Breast epithelium (tissue), 4 donors: ENCODE measurements at places on chromosomes 6 and 20.

- no peak for DNase-seq
These were observed 148.7 kb upstream of the TCF21 start for GRCh38 chr6:133740218-133740617.

GRCh38 chr6:139278190-139278589 is 13.6 kb downstream of the TXLNB start:
- DNase-seq, result no peak

- DNase-seq, result no peak
These were observed 87.2 kb downstream of the CD40 start for GRCh38 chr20:46205349-46205748.

DNA sequence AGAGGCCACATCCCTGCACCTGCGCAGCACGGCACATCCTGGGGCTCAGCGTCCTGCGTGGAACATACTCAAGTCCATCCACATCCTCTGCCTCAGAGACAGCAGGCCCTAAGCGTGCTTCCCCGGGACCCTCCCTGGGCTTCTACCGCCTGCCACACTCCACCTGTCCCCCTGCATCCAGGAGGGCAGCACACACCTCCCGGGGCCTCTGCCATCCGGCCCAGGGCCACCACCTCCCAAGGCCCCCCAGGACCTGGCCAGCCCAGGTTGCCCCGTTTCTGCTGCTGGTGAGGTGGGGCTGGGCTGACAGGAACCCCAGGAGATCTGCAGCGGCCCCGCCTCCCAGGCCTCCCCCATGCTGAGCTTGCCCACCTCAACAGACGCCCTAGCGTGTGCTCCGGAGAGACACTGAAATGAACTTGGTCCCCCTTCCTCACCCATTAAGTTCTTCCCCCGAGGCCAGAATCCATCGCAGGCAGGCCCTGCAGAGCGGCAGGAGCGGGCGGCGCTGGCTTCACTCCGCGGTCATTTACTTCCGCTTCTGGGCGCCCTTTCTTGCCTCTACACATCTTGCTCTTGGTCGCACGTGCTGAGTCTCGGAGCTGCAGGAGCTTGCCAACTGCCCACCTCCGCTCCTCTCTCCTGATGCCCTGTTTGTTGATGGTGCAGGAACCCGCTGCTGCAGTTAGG is 235.3 kb downstream of the TAF4 start:
- DNase-seq, result no peak

DNA sequence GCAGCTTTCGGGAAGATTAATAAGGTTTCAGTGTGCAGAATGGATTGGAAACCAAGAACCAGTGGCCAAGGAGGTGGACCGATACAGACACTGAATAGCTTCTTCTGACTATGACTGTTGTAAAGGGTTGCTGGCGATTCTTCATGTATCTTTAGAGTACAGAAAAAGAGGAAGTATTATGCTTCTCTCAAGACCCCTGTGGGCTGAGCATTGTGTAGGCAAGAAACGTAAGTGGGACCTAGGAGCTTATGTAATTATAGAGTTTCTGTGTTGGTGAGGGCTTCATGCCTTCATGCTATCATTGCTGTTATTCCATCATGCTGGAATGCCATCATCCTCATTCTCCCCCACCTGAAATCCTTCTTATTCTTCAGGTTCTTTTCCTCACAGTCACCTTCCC is 105.4 kb upstream of the AKIRIN2 start:
- no peak for DNase-seq

- no peak for DNase-seq
These were observed 29.1 kb upstream of the FOXC1 start for GRCh38 chr6:1580585-1580984.

GRCh38 chr20:3705491-3705969 is 6.9 kb downstream of the SIGLEC1 start:
- no peak for DNase-seq

- no peak for DNase-seq
These were observed 288.0 kb upstream of the PLCB4 start for GRCh38 chr20:8780915-8781314.

GRCh38 chr6:142693441-142693840 is 251.5 kb downstream of the HIVEP2 start:
- no peak for DNase-seq

- no peak for DNase-seq
These were observed 649.2 kb upstream of the FLRT3 start for GRCh38 chr20:14986656-14987055.

DNA sequence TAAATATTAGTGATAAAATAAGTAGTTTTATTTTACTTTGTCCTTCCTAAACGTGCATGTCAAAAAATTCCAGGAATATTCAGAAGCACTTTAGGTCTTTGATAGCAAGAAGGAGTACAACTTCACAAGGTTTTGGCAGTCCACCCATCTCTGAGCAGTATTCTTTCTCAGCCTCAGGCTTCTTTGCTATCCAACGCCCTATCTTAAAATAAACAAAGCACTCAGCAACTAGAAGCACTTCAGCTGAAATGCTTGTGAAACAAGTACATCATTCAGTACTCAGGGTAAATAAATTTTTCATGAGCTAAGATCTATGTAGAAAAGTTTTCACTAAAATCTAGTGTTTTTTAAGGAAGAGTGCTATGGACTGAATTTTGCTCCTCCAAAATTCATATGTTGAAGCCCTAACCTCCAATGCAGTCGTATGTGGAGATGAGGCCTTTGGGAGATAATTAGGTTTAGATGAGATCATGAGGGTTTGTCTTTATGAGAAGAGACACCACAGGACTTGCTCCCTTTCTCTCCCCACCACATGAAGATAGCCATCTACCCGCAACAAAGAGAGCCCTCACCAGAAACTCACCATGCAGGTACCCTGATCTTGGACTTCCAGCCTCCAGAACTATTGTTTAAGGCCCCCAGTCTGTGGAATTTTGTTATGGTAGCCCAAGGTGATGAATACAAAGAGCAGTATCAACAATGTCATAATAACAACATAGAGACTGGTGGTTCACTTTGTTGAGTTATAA is 539.1 kb downstream of the TFAP2A start:
- no peak for DNase-seq

DNA sequence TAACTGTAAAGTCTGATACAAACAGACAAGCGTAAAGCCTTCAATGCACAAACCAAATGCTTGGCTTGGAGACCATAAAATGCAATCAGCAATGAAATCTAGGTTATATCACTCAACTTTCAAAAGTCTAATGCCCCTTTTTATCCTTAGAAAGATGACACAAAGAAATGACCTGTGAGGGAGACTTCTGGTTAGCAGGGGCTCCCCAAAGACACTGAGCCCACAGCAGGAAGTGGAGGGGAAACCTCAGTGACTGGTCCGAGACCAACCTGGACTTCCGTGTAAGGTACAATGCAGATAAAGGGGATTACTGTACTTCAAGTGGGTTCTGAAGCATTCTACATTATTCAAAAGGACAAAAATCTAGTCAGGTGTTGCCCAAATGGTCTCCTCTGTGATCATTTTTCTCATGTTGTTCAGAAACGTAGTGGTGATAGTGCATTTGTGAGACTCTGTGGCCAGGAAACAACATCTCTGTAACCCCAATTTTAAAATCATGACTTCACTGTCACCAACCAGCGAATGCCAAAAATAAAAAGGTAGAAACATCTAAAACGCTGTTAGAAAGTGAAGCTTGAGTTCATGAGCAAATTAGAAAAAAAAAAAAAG is 88.2 kb downstream of the HIVEP2 start:
- DNase-seq, result no peak

GRCh38 chr20:7798176-7798575 is 142.1 kb downstream of the HAO1 start:
- no peak for DNase-seq

GRCh38 chr6:47679322-47679906 is 19.0 kb upstream of the ADGRF4 start:
- DNase-seq, result no peak

DNA sequence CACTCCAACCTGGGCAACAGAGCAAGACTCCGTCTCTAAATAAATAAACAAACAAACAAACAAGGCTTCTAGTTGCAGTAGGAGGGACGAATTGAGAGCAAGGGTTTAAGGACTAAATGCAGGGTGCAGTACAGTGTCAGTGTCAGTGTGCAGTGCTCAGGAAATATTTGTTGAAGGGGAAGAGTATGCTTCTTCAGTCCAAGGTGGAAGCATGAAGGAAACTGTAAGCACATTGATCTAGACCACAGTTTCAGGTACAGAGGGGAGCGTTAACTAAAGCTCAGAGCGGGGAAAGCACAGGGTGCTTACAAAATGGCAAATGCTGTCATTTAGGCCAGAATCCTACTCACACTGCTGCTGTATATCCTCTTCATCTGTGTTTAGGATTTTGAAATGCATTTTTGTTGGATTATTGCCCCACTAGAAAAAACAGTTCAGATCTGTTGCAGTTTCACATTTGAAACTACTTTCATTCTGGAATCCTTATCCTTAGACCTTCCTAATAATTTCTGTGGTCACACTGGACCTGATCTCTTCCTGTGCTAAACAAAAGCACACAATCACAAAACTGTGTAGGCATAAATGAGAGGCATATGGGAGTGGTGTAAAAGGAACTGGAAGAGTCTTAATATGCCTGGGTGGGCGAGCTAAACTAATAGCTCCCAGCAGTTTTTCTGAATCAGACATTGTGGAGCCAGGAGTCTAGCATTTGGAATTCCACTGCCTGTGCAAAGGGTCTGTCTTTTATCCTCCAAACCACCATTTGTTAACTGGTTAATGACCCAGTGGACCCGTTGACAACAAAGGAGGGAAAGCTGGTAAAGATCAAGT is 41.4 kb downstream of the CBFA2T2 start:
- no peak for DNase-seq

GRCh38 chr6:33477864-33478263 is 23.5 kb downstream of the ZBTB9 start:
- DNase-seq, result no peak

GRCh38 chr6:29792123-29793035 is 35.2 kb upstream of the HLA-G start:
- peak; percentile 53 for DNase-seq

DNA sequence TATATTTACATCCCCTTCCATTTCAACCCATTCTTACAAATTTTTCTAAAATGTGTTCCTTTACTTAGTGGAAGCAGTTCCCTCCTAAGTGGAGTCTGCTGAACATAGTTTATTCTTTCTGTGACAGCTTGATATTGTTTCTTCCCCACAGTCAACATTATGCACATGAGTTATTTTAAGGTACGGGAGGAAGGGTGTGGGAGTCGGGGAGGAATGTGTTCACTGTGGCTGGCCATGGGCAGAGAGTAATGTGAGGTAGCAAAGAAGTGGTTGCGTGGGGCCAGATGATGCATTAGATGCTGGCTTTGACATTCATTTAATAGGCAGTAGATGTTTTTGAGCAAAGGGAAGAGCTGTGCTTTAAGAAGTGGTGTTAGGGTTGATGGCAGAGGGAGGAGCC is 98.5 kb downstream of the ARMC2 start:
- DNase-seq, result no peak

GRCh38 chr6:7267071-7267465 is 45.9 kb downstream of the SSR1 start:
- no peak for DNase-seq

DNA sequence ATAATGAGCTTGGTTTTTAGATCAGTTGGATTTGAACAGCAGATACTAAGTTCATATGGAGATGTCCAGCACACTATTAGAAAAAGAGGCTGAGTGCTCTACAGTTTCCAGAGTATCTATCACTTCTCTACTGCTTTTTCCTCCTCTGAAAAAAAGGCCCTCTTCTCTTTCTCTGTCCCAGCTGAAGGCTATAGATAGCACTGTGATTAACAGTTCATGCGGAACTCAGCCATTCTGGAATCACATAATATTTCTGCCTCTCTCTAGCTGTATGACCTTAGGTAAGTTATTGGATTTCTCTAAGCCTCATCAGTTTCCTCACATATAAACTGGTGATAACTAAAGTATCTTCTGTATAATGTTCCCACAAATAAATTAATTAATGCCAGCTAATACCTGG is 184.1 kb downstream of the UBE3D start:
- DNase-seq, result no peak

GRCh38 chr6:125315548-125315947 is 13.8 kb upstream of the HDDC2 start:
- no peak for DNase-seq

GRCh38 chr6:43970068-43970912 is 157.0 kb downstream of the MRPL14 start:
- peak; percentile 3 for DNase-seq

- DNase-seq, result no peak
These were observed 155.9 kb downstream of the QRSL1 start for GRCh38 chr6:106785298-106785697.

- DNase-seq, result no peak
These were observed 111.2 kb upstream of the SLC35B3 start for GRCh38 chr6:8546496-8546895.

GRCh38 chr6:75526502-75527127 is 33.0 kb upstream of the FILIP1 start:
- no peak for DNase-seq

GRCh38 chr6:162258647-162259046 is 468.9 kb downstream of the PRKN start:
- no peak for DNase-seq

DNA sequence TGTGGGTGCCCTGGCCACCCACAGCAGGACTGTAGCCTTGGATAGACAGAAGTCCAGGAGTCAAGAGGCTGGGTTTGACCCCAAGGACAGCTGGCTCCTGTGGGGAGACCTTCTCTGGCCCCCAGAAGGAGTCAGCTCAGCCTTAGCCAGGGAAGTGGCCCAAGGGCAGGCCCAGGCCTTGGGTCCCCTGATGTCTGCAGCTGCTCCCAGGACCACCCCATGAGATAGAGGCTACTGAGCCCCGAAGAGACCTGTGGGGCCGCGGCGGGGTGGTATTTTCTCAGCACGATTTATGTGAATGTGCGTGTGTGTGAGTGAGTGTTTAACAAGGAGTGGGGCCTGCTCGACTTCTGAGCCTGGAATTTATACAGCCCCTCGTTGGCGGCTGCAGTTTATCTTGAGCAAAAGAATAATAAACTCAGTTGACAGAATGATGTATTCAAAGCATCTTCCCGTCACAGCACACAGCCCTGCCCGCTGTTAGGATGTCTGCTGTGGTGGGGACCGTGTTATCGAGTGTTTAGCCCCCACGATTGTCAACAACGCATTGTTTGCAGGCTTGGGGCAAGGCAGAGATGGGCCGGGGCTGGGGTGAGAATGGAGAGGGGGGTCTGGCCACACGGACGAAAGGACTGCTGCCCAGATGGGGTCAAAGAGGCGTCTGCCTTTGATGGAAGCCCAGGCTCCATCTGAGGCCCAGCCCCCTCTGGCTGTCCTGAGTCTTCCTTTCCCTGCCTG is 163.3 kb downstream of the VEGFA start:
- no peak for DNase-seq

DNA sequence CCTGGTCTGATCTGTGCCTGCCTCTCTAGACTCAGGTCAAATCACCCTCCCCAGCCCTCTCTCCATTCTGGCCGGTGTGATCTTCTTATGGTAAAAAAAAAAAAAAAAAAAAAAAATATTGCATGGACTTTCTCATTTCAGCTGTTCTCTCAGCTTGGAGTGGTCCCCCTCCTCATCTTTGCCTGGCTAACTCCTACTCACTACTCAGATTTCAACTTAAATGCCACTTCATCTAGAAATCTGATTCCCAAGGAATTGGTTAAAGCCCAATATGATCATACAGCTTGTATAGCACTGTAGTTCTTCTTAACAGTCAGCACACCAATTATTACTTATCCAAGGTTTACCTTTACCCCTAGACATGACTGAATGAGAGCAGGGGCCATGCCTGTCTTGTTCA is 105.9 kb upstream of the CARMIL1 start:
- DNase-seq, result no peak

GRCh38 chr6:34950849-34951248 is 61.8 kb downstream of the ANKS1A start:
- DNase-seq, result no peak

GRCh38 chr6:100296810-100297544 is 167.7 kb downstream of the SIM1 start:
- no peak for DNase-seq
